ENCODE measurements at places on chromosomes 12 and 14.

GRCh38 chr12:86659985-86660384, 403.8 kb upstream of the MGAT4C start:
- no peak for DNase-seq

DNA sequence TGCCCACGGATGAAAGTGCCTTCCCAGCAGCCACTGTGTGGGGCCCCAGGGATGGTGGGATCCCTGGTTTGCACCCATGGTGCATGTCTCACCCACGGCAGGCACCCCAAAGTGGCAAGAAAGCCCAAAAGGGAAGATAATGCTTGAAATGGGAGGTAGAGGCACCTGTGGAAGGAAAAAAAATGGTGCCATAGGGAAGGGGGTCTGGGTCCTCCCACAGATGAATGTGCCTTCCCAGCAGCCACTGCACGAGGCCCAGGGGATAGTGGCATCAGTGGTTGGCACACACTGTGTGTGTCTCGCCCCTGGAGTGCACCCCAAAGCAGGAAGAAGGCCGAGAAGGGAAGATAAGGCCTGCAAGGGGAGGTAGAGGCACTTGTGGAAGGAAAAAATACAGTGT, 264.2 kb downstream of the ALG10 start:
- no peak for DNase-seq

DNA sequence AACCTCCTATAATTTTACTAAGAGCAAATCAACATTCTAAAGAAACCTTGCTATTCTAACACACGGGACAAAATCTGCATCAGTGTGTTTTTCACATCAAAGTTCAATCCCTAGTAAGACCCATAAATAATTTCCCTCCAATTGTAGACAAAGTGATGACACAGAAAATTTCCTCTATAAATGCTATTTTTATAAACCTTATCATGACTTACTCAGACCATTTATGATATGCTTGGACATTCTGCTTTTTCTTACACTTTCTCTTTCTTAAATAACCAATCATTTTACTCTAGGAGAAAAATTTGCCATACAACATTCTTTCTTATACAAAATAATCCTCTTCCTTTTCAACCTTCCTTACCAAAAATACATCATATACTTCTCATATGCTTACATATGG, 67.0 kb downstream of the SDR9C7 start:
- no peak for DNase-seq

DNA sequence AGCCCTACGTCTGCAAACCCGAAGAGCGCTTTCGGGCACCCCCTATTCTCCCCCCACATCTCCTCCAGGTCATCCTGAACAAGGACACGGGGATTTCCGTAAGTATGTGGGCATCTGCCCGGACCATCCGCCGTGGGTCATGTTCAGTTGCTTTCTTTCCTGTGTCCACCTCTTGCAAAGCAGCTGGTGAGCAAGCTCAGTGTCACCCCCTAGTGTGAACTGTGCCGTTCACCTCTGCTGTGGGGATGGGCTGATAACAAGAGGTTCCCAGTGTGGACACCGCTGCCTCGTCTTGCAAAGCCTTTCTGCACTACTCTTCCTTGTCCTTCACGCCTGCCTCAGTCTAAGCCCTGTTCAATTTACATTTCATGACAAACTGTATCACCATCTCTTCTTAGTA, 8.6 kb downstream of the PRKAB1 start:
- DNase-seq = no peak

- no peak for DNase-seq
Observed at GRCh38 chr14:34583525-34583924, 44.0 kb upstream of the EAPP start.

DNA sequence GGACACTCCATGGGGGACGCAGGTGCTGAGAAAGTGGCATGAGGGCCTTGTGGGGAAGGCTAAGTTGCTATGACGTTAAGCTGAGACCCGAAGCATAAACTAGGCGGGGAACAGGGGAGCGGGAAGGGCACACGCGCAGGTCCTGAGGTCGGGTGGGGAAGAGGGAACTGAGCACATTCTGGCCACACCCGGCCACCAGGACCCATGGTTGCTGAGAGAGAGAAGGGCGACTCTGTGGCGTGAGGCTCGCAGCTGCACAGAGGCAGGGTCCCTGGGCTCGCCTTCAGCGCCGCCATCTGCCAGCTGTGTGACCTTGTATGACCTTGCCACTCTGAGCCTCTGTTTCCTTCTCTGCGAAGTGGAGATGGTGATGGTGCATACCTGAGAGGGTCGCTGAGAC, 182.5 kb downstream of the PHETA1 start:
- DNase-seq = no peak

DNA sequence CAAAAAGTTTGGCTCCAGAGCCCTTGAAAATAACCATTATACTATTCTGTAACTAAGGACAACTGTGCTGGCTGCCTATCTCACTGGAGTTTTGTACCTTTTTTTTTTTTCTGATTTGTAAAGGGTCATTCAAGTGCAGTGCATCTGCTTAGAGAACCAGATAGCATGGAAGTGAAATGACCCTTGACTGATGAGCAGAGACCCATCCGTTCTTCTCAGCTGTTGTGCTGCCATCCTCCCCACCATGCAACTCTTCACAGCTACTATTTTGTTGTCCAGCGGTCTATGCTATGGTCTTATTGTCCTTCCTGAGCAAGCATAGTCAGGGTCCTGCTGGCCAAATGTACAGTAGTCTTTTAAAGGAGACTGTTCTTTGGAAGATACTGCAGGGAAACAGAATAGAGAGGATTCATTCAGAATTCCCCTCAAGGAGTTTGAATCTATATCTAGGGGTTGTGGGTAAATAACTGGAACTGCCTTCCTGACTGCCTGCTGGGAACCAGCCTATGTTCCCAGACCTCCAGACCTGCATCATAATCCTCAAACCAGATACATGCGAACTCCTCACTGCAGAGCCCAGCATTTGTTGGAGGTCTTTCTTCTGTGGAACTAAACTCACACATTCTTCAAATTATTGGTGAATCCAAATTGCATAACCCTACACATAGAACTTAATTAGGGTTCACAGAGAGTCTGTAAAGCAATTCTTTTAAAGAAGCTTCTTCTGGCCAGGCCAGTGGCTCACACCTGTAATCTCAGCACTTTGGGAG, 41.1 kb downstream of the GPR19 start:
- DNase-seq = no peak

DNA sequence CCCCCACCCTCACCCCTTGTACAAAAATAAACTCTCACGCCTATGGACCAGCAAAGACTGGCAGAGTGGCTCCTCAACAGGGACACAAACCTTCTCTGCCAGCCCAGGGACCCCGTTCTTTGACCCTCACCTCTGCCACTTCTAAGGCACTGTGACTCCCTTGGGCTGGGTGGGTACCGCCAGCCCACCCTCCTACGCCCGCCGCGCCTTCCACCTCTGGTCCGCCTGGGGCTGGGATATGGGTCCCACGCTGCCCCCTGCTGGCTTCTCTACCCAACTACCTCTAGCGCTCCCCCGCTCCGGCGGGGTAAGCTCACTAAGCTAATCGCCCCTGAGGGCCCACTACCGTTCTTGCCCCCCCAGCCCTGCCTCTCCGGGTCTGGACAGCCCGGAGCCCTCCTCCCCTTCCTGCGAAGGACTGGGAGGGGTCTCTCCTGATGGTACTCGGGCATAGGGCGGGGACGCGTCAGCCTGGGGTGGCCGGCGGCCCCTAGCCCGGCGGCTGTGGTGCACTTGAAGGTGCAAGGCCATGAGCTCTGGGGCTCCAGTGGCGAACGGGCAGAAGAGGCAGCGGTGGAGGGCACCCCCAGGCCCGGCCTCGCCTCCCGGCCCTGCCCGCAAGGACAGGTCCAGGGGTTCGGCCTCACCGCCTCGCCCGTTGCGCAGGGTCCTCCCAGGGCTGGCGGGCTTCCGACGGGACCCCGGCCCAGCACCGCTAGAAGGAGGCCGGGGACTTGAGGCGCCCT, 8.1 kb downstream of the ZNF219 start:
- DNase-seq = no peak

DNA sequence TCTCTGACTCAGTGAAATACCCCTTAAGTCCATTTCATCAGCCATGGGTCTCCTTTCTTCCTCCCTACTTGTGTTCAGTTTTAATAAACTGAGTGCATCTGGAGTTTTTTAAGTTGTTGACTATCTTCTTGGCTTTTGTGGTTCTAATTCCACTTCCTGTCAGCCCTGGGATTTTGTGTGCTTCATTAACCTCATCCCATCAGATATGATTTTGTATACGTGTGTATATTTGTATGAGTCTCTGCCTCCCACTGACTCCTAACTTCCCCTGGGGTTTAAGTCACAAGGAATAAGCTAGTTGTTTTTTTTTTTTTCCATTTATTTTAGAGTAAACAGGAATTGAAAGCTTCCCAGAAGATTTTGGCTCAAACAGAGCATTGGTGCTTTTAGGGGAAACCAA, 62.7 kb downstream of the TTLL5 start:
- DNase-seq = no peak

DNA sequence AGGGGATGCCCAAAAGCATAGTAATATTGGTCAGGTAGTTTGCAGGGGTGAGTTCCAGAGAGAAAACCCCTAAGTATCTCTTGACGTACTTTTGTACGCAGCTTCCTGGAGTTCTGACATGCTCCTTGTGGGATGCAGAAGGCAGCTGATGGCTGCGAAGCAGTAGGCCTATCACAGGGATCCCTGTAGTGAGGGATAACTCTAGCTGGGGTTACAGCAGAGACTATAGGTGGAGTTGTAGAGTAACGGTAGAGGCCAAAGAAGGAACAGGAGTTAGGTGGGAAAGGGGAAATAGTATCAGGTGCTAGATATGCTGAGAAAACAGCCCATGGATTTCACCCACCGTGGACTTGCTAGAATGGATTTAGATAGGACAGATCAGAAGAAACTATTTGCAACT, 37.3 kb downstream of the MGST1 start:
- no peak for DNase-seq

- peak; percentile 94 for DNase-seq
Observed at GRCh38 chr12:6426882-6427671, 17.7 kb upstream of the CD27 start.

GRCh38 chr12:1994429-1995143, 9.7 kb downstream of the DCP1B start:
- DNase-seq = no peak

DNA sequence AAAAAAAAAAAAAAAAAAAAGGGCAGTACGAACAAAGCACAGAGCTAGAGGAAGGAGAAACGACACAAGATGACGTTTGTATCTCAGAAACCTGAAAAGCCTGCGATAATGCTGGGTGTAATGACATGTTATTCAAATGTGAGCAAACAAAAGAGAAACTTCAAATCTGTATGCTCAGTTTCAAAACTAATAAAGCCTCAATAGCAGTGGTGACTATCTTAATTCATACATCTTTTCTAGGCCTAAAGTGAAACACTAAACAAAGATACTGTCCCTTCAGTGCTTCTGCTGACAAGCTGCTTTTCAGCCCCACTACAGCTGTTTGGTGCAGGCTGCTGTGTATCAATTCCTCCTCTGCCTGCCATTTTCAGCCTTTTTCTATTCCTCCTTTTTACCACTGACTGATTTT, 15.8 kb downstream of the ITPR2 start:
- DNase-seq = no peak

DNA sequence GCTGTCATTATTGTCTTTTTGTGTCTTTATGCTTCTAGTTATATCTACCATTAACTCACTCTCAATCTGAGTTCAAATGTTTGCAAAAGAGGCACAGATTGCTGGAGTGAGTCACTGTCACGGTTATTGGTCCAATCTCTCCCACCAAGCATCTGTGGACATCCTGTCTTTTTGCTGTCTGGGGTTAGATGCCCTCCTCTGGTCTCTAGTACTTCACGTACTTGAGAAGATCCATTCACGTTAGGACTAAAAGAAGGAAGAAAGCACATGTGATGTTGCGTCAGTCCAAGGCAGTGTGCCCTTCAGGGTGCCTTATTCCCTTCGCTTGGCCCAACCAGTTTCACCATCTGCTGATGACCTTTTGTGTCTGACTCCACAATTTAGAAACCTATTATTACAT, 72.3 kb upstream of the STXBP6 start:
- no peak for DNase-seq

DNA sequence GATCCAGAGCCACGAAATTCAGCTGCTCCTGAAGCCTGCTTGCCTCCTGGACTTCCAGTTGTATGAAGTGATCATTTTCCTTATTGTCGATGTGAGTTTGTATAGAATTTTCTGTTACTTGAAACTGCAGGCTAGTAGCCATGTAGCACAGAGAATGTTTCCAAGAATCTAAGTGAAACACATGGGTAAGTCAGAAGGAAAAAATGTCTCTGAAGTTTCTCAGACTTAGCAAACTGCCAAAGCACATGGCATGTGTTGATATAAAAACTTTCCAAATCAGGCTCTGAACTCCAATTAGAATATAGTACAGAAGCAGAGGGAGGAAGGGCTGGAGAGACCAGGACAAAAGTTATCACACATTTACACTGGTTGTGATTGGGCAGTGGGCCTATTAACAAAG, 9.8 kb upstream of the PCNX1 start:
- no peak for DNase-seq

DNA sequence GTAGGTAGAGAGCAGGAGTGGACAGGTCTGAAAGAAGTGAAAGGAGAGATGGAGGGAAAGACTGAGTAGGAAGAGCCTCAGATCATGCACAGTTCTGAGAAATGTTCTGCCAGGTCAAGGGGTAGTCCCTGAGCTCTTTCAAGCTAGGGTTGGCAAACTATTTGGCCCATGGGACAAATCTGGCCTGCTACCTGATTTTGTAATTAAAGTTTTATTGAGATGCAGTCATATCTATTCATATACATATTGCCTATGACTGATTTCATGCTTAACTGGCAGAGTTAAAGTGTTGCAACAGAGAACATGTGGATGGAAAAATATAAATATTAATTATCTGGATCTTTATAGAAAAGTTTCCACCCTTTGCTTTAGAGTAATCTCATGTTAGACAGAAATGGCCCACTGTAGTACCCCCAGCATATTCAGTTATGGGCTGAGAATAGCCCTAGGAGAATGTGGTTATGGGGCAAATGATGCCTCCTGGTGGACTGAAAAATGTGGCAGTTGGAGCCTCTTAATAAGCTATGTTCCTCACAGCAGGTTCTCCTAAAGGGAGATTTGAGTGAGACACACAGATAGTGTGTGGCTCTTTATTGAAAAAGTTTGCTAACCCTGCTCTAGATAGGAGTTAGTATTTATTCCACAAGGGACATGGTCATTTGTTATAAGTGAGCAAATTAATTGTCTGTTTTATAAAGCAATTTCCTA, 476.9 kb downstream of the LRIG3 start:
- DNase-seq = no peak

GRCh38 chr14:71487449-71487848, 444.8 kb upstream of the RGS6 start:
- DNase-seq = no peak

DNA sequence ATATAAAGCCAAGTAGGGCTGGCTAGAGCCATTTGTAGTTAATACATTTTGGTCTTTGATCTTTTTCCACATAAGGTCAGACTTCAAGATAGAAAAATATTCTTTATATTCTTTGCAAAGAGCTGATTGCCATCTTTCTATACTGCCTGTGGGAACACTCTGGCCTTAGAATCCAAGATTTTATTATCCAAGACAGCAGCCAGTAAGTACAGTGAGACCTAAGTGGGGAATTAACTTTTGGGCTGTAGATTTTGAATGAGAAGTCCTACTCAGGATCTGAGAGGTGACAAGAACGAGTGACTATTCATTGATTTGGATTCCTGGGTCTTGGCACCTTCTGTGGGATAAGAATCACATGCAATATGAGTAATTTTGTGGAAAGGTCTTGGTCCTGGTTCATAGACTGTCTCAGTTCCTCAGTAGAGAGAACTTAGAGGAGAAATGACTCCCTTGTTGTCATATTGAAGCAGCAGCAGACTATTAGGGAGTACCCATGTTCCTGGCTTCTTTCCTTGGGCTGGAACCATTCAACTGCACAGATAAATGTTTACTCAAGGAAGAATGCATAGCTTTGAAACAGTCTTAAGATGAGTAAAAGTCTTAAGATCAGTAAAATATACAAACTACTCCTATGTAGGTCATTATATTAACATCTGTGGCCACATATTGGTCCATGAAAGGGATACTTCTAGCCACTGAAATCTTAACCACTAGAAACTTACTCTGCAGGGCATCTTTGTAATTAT, 353.8 kb downstream of the RAD51B start:
- DNase-seq = no peak
